ENCODE measurements at places on chromosomes 7 and 10.
A peak's percentile ranks its signal among the peaks of the same experiment; 100 is the strongest.

DNA sequence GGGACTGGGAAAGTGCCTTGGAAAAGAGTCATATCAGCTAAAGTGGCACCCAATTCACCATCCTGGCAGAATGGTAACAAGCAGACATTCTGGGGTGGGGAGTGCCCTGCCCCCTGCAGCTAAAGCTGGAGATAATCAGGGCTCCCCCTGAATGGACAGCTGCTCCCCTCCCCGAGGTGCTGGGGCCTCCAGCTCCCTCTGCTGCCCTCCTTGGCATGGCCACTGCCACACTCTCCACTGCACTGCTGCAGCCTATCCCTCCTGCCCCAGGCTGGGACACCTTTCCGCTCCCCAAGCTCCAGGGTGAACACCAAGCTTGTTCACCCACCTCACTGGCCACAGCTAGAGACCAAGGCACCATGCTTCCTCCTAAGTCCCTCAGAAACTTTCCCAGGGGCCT is 9.8 kb upstream of the PARD3 start:
- DNase-seq: no peak

DNA sequence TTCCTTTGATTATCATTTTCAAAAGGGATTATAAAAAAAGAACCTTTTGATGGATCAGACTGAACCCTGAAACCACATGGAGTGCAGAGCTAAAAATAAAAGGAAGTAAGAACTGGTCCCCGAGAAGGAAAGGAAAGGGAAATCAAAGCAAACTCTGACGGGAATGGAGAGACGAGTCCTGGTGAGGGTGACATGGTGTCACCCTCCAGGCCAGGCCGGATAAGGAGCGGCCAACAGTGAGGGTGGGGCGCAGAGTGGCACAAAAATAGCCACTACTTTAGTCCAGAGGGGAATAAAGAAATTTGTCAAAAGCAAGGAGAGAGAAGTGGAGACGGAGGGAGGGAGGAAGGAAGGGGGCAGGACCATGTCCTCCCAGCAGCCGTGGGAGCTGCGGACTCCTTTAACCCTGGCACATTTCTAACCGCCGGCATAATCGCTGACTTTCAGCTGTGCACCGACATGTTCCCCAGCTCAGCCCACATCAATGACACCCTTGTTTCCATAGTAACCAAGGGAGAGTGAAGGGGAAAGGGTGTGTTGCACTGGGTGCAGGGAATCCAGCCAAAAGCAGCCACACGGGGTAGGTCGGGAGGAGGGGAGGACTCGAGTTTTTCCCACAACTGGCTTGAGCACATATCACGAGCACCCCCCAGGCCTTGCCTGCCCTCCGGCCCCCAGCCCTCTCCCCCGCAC is 29.7 kb downstream of the TRIM8 start:
- peak; percentile 90 for DNase-seq

DNA sequence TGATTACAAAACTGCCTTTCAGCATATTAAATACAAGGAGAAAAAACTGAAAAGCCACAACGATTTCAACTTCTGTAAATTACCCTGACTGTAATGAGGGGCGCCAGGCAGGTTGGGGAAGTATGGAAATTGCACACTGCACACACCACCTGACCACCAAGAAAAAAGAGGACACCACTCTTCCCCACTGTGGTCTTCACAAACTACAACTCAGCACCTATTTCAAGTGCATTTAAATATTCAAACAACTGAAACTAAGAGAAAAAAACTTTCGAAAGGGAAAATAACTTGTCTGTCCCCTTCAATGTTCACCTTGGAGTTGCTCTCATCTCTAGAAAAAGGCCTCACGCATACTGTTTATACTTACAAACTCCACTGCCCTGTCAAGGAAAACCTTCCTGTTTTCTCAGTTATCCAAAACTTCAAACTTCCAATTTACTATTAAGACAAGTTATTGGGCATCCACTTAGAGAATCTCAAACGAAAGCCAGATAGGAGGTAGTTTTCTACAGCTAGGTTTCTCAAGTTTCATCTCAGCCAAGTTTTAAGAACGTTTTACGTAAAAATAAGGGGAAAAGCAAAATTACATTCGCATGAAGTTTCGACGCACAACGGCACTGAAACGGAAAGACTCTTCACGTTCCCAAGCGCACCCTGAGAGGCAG is 1.4 kb downstream of the LARP4B start:
- peak; percentile 75 for DNase-seq

DNA sequence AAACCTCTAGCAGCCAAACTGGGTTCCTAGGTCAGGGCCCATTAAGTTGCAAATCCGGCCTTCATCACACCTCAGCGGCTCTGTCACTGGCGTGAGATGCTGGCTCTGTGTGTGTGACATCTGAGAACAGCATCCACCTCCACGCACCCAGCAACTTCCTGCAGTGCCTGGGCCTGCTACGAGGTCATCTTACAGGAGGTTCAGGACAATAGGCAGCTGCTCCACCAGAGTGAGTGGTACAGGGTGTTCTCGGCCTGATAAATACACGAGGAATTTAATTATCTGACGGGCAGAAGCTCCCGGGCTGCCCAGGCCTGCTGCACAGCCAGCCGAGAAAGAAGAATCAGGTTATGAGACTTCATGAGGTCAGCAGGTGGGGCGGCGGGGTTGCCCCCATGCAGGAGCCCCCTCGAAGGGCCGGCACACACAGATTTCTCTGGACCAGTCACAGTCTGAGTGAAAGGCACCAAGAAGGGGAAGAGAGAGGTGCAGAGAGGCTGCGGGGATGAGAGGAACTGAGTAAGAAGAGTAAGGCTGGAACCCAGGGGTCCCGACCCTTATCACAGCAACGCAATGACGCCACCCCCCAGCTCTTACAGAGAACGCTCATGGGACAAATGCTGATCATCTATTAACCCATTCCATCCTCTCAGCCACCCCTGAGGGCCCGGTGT is 49.3 kb downstream of the CALML3 start:
- no peak for DNase-seq

- DNase-seq: peak; percentile 84
These were observed 111.3 kb upstream of the CARD11 start for GRCh38 chr7:3154881-3155494.

GRCh38 chr10:89644691-89644966 is 413 bp downstream of the PANK1 start:
- peak; percentile 75 for DNase-seq

DNA sequence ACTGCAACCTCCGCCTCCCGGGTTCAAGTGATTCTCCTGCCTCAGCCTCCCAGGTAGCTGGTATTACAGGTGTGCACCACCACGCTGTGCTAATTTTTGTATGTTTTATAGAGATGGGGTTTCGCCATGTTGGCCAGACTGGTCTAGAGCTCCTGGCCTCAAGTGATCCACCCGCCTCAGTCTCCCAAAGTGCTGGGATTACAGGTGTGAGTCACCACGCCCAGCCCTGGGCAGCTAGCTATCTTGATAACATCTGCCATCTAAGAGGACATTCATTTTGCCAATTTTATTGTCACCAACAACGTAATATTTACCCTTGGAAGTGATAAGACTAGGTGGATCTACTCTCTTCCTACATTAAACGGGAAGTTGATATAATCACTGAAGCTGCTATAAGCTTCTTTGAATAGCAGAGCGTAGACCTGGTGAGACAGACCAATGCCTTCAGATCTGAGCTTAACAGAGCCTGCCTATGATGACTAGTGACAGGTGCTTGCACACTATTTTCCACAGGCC is 39.7 kb upstream of the SLC35B4 start:
- DNase-seq: no peak

GRCh38 chr10:79418886-79419595 is 26.4 kb downstream of the ZCCHC24 start:
- no peak for DNase-seq

DNA sequence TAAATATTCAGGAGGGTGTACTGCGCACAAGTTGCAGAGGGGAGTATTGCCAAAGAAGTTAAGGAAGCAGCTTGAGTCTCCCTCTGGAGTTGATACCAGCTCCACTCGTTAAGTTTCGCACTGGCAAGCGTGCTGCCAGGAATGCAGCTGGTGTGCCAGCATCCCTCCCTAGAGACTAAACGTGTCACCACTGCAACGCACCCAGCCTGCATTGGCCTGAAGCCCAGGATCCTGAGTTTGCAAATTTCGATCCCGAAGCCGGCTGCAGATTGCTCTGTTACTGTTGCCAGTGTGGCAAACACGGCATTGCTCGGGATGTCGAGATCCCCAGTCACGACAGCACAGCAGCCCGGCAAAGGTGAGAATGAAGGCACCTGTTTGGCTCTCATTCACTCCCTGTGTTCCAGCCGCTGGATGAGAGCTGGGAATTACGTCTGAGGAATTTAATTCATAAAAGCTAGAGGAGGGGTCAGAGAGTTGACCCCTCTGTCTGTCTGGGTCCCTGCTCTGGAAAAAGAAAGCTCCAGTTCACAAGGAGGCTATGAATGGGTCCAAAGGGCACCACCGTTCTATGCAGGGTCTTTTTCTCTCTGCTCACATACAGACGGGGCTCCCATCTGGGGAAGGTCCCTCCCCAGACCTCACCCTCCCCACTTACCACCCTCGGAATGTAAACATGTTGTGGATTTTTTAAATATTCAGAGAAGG is 61.0 kb downstream of the NRP1 start:
- no peak for DNase-seq

- no peak for DNase-seq
These were observed 38.3 kb downstream of the C1QL3 start for GRCh38 chr10:16483241-16483917.

GRCh38 chr10:15144788-15145187 is 23.7 kb downstream of the NMT2 start:
- DNase-seq: no peak

DNA sequence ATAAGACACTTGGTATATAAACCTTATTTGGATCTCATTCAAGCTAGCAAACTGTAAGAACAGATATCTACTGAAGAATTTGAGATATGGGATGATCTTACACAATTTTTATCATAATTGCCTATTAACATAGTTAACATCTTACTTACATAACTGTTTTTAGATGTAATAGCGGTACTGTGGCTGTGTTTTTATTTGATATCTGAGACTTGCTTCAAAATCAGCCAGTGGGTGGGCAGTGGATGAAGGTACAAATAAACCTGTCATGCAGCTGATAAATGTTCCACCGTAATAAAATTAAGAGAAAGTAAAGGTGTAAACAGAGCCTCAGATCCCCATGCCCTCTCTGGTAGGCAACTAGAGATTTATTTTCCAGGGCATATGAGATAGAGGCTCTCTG is 28.4 kb upstream of the PTPRN2 start:
- DNase-seq: no peak

- DNase-seq: no peak
These were observed 3.1 kb downstream of the DAGLB start for GRCh38 chr7:6444516-6445269.

GRCh38 chr7:94289071-94289470 is 105.6 kb upstream of the COL1A2 start:
- peak; percentile 27 for DNase-seq

- no peak for DNase-seq
These were observed 74.4 kb downstream of the PPP1R3C start for GRCh38 chr10:91558473-91558872.

DNA sequence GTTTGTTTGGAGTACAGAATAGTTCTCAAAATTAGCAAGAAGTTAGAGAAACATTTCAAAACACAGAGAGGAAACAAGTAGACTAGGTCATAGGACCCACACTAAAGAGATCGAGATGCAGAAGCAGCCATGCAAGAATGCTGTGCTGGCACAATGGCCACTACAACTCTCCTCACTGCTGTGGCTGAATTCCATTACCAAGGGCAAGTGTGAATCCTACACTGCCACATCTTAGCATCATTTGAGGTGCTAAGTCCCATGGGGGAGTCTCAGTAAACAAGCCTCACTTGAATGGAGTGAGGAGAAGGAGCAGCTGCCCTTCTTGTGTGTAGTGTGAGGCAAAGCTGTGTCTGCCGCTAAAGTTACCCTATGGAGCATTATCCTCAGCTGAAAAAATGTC is 56.7 kb downstream of the PCLO start:
- no peak for DNase-seq

- no peak for DNase-seq
These were observed 44.1 kb downstream of the MTURN start for GRCh38 chr7:30178748-30179436.

DNA sequence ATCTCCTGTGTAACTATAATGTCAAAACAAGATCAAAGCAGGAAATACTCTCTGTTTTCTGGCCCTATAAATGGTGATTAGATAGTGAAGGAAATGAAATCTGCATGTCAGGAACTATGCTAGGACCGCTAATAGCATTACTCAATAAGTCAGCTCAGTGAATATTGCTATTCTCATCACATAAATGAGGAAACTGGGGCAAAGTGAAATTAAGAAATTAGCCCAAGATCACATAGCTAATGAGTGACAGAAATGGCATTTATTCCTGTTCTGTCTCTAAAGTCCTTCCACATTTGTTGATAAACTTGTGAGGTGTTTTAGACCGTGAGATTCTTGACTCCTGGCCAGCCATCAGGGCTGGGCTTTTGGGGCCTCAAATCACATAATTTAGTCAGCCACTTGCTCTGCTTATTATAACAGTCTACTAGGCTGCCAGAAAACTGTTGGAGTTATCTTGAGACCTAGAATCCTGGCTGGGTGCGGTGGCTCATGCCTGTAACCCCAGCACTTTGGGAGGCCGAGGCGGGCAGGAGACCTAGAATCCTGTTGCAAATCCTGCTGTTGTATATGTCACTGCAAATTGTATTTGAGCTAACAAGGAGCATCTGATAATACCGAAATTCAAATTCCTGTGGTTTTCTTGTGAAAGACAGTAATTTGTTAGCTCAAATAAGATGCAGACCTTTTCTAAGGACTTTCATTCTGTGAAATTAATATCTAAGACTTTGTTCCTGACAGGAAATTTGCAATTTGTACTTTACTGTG is 66.5 kb upstream of the SHTN1 start:
- no peak for DNase-seq

GRCh38 chr10:22669163-22669711 is 45.1 kb downstream of the PIP4K2A start:
- no peak for DNase-seq

GRCh38 chr7:137755846-137756651 is 90.7 kb downstream of the DGKI start:
- no peak for DNase-seq

DNA sequence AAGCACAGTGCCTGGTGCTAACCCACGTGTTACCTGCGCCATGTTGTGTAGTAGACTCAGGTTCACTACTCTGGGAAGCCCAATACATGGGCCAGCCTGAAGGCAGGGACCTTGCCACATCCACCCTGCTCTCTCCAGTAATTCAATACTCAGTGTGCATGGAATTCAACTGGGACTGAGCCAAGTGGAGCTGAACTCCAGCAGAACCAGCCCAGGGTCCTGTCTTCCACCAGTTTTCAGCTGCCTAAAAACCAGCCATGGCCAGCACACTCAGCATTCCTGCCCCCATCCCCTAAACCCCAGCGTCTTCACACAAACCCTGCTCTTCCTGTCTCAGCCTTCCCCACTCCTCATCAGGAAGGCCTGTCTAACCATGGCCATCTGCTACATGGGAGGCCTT is 15.4 kb downstream of the FGF8 start:
- no peak for DNase-seq

GRCh38 chr10:76432016-76433012 is 1000.9 kb downstream of the LRMDA start:
- no peak for DNase-seq

DNA sequence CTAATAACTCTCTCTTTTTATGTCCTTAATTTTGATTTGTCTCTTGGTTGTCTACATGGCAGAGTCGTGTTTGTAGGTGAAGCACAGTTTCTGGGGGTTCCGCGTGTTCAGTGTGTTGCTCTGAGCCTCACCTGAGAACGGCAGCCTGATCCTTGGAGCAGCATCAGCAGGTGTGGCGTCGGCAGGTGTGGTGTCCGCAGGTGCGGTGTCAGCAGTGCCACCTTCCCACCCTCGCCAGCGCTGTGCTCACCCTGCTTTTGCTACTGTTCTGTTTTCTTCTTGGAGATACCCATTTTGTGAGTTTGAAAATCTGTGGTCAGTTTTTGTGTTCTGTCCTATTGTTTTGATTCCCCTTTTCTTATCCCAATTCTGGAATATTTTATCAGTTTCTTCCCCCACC is 406.6 kb downstream of the GLRX3 start:
- no peak for DNase-seq
